ENCODE measurements at places on chromosomes 7 and 10. TPM values are rescaled to one million over a fixed set of nuclear protein-coding genes. Genes with fewer than 3 reads are reported as not detected.

Gene WDR86
- 29.8 TPM for total RNA-seq

Gene IL6
- total RNA-seq, result not detected

Gene GIMAP8
- not detected for total RNA-seq

Gene ZNF488
- total RNA-seq, result 3.2 TPM

Gene DLD
- 77.6 TPM for total RNA-seq

Gene FGFBP3
- total RNA-seq, result 420 TPM

DNA sequence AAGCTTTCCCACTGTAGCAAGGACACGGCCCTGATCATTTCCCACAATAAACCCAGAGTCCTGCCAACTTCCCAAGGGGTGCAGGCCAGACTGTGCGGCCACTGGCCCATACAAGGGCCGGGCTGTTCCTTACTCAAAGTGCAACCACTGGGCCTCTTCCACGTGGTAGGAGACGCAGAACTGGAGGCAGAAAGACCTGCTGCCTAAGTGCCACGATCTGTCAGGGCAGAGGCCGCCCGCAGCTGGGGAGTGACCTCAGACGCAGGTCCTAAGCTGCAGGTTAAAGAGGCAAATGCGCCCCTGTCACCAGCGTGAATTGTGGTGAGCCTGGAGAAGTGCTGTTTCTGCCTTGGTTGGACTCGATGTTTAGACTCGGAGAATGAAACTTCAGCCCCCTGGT lies 26.2 kb downstream of the GPER1 start:
- DNase-seq, result no peak

- DNase-seq, result no peak
Observed at GRCh38 chr7:116342125-116342524, 131.8 kb downstream of the TES start.

GRCh38 chr10:103592186-103593021 lies 98.9 kb downstream of the NEURL1 start:
- DNase-seq, result peak; percentile 55

DNA sequence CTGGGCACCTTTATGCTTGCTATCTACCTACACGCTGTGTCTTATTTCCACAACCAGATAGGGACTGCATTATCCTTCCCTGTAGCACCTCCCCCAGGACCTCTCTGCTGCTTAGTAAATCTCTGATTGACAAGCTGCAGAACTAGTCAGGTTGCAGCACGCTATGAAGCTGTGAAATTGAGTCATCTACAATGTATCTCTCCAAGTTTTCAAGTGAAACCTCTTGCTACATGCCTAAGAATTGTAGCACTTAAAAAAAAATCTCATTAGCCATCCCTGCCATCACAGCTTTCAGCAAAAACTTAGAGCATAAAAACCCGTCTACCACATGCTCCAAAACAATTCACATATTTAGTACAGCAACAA lies 69.7 kb upstream of the FGFR2 start:
- DNase-seq, result no peak

DNA sequence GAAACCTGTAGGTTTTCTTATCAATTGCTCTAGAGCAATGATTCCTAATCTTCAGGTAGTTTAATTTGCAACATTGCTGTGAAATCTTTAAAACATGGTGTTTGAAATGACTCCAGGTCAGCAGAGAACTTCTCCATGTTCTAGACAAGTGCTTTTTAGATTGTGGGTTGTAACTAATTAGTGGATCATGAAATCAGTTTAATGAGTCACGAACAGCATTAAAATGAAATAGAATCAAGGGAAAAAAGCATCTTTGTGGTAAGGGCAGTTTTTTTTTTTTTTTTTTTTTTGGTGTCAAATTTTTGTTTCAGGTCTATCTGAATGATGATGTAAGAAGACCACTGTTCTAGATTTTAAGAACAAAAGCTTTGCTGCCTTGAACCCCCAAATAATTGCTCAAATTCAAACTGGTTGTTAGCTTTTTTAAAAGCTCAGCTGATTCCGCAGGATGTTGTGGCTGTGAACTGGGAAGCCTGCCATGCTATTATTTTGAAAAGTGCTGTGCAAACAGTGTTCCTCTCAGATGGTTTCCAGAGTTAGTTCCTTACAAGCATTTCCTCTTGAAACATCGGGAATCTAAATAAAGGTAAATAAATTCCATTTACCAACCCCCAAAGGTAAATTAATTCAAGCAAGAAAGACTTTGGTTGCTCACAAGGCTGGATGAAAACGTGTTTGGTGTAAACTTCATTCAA lies 13.1 kb upstream of the PDK4 start:
- no peak for DNase-seq

Data from neural crest cell (in vitro differentiated cells).